Suppressor macrophage treated with lipopolysaccharide for 4 hours (primary cell): ENCODE measurements at places on chromosomes 13 and 19.

DNA sequence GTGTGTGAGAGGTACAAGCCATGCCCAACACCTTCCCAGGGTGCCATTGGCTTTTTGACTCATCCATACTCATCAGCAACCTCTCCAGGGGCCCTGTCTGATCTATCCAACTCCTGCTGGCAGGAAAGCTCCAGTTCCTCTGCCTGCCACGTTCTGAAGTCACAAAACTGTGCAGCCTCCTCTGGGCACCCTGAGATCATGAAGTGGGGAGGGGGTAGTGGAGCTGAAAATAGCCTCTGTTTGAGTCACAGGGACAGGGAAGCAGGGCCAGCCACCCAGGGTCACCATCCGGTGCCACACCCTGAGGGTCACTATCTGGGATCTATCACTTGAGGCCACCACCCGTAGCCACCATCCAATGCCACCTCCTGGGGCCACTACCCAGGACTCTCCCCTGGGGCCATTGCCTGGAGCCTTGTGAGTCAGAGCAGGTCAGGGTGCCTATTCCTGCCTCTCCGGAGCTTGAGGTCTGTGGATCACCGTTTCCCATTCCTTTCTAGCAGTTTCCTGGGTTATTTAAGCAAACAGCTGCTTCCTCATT lies 172.1 kb downstream of the NUFIP1 start:
- DNase-seq: no peak

GRCh38 chr19:52922841-52923777 lies at the start of gene ZNF888:
Gene ZNF888 (minus strand): TSS chr19:52923428. CDS start chr19:52917873, 5,555 bp downstream.
- DNase-seq: peak; percentile 94

- peak; percentile 56 for DNase-seq
These were observed 150.1 kb downstream of the SHISA2 start for GRCh38 chr13:25901460-25902376.

DNA sequence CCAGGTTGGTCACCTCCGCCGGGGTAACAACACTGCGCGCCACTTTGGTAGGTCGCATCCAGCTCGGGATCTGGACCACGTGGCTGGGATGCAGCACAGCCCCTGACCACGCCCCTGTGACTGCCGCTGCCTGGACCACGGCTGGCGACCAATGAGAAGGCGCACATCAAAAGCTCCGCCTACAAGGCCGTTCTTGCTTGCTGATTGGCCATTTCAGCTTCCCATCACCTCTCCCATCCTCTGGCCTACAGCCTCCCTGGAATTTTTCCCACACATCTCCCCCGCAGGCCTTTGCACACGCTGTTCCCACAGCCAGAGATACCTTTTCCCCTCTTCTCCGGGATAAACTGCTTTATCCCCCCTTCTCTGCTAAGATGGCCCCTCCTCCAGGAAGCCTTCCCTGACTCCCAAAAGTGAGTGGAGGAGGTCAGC lies 12.5 kb upstream of the MAP1S start:
- no peak for DNase-seq

- no peak for DNase-seq
These were observed 48.4 kb downstream of the CAB39L start for GRCh38 chr13:49395451-49395865.

DNA sequence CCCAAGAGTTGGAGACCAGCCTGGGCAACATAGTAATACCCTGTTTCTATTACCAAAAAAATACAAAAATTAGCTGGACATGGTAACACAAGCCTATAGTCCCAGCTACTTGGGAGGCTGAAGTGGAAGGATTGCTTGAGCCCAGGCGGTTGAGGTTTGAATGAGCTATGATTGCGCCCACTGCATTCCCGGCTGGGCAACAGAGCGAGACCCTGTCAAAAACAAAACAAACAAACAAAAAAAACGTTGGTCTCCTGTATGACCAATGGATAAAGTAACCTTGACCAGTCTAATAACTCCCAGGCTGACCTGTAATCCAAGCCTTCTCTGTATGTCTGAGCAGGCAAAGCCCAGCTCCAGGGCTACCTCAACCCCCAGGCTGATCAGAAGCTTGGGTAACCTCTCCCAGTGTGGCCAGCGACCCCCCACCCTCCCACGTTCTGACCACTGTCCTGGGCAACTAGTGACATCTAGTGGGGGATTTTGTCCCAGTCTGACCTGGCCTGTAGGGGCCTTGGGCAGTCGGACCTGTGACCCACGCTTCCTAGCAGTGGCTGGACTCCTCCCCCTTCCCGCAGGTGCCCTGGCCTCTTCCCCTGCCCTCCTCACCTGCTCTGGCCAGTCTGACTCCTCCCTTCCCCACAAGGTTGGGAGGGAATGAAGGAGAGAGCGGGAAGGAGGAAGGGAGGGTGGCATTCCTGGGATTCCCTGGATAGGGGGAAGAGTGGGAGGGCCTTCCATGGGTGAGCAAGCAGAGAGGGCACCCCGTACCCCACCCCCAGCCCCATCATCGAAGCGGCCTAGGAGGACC lies 1.0 kb upstream of the BCAM start:
- DNase-seq: peak; percentile 16

- no peak for DNase-seq
These were observed 1286.4 kb downstream of the PCDH9 start for GRCh38 chr13:65943708-65944107.

GRCh38 chr13:32538143-32538620 lies 413 bp downstream of the N4BP2L2 start:
- peak; percentile 93 for DNase-seq

- DNase-seq: no peak
These were observed 27.5 kb upstream of the MIR17HG start for GRCh38 chr13:91319996-91320395.

DNA sequence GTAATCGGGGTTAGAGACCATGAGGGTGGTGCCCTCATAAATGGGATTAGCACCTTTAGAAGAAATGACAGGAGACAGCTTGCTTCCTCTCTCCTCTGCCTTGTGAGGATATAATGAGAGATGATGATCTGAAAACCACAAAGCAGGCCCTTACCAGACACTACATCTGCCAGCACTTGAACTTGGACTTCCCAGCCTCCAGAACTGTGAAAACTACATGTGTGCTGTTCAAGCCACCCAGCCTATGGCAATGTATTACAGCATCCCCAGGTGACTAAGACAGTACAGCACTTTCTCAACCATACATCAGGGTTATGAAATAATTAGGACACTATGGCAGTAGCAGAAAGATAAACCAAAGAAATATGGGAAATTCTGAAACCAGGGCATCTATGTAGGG lies 7.4 kb downstream of the ZNF564 start:
- DNase-seq: peak; percentile 55

- DNase-seq: peak; percentile 70
These were observed 41.6 kb downstream of the TM9SF2 start for GRCh38 chr13:99542788-99543406.

- no peak for DNase-seq
These were observed 43.1 kb downstream of the NFIC start for GRCh38 chr19:3409346-3410064.

DNA sequence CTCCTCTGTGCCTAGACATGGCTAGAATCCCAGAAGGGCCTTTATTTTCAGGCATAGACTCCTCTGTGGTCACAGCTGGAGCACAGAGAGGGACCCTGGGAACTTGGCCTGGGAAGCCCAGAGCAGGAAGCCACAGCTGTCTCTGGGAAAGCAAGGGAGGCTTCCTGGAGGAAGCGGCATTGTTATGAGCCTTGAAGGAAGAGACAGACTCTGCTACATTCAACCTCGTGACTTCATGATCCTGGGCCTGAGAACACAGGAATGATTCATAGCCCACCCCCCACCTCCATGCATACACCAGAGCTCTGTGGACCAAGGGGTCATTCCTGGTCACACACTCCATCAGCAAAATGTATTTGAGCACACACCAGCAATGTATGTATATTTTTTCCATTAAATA lies 8.6 kb downstream of the RDH8 start:
- no peak for DNase-seq

GRCh38 chr13:43782686-43783085 lies 4.1 kb downstream of the ENOX1 start:
- no peak for DNase-seq

DNA sequence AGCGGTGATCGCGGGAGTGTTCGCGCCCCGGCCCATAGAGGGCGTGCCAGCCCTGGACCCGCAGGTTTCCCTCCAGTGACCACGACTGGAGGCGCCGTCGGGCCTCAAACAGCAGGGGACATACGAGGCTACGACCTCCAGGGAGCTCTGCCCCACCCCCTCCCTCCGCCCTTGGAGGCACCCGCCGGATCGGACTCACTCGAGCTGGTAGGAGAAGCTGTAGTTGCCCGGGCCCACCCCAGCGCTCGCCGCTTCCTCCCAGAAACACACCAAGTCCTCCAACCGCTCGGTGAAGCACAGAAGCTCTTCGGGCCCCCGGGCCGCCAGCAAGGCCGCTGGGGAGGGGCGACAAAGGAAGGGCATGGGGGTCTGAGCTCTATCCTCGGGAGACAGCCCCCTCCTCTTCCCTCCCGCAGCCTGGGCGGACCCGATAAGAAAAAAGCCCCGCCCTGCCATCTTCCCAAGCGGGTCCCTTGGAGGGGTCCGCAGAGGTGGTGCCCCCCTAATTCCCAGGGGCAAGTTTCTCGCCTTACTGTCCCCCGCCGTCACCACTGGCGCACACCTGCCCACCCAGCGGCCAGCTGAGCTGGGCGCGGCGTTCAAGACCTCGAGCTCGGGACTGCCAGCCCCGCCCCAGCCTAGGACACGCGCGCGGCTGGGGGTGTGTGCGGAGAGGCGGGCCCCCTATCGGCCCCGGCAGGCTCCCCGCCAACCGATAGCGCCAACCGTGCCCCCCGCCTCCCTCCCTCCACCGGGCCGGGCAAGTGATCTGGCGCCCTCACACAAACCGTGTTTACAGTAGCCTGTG lies 1.0 kb downstream of the EPOR start:
- DNase-seq: peak; percentile 68

- no peak for DNase-seq
These were observed 1.3 kb downstream of the ZNF180 start for GRCh38 chr19:44498988-44499387.

- DNase-seq: no peak
These were observed 55.2 kb upstream of the SERPINE3 start for GRCh38 chr13:51284339-51284738.

GRCh38 chr19:35673121-35673804 lies 6.9 kb downstream of the UPK1A start:
- DNase-seq: peak; percentile 52

GRCh38 chr19:38034492-38034860 lies 127.5 kb downstream of the SIPA1L3 start:
- peak; percentile 78 for DNase-seq

DNA sequence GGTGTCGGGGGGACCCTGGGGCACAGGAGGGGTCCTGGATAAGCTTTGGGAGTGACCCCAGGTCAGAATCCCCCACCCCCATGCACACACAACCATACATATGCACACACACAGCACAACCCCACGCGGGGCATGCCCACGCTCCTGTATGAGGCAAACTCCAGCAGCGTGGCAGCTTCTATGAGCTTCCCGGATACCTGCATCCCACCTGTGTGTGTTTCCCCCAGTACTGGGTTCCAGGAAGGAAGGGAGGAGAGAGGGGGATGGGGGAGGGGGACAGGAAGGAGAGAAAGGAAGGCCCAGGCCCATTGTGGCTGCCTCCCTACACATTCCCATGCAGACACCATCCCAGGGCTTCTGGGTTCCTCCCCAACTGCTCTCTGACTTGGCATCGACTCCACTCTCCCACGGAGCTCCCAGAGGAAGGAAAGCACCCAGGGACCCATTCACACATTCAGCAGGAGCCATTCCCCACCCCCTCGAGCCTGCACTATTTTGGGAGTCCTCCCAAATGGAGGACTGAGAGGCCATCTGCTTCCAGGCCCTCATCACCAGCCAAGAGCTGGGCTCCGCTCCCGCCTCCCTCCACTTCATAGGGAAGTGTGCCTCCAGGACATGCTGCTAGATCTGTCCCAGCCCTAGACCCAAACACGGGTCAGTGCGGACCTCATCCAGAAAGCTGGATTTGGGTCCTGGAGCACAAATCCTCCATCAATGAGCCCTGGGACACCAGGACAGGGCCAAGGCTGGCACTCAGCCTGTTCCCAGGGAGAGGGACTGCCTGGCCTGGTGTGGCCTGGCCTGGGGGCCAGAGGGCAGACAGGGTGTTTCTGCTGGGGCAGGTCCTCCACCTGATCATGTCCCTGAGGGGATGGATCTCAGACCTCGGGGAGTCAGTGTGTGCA lies 13.2 kb downstream of the PRR36 start:
- DNase-seq: no peak

GRCh38 chr13:98976941-98977340 lies 923 bp downstream of the DOCK9 start:
- no peak for DNase-seq

GRCh38 chr13:77861741-77862140 lies 56.9 kb downstream of the EDNRB start:
- DNase-seq: peak; percentile 50

DNA sequence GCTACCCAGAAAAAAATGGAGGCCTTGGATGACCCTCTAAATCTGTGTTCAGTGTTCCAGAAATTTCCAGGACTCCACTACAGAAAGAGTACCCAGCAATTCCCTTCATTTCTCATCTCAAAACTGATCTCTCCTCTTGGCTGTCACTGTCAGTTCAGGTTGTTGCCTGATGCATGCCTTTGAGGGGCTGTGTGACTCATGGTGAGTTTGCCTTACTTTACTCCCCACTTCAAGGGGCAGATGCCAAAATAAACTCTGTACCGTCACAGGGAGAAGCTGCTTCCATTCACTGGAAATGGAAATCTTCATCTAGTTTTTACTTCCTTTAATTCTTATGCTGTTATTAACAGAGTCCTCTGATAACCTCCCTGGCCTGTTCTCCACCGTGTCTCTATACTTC lies 1075.0 kb downstream of the DIAPH3 start:
- no peak for DNase-seq

GRCh38 chr19:43725468-43725867 lies 9.6 kb downstream of the IRGC start:
- peak; percentile 55 for DNase-seq

- DNase-seq: no peak
These were observed 1.1 kb downstream of the KCTD4 start for GRCh38 chr13:45199711-45200110.

DNA sequence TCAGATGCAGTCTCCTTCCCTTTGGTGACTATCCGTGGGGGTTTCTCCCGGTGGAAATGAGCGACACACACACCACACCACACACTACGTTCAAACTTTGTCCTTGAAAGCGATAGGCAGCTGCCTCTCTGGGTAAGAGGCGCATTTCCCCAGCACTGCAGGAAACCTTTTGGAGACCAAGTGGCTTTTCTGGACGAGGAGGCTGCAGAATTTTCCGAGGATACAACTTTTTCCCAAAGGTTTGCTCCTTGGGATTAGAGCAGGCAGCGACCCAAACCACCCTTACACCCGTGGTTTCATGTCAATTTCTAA lies 38.2 kb upstream of the FLT1 start:
- DNase-seq: no peak

DNA sequence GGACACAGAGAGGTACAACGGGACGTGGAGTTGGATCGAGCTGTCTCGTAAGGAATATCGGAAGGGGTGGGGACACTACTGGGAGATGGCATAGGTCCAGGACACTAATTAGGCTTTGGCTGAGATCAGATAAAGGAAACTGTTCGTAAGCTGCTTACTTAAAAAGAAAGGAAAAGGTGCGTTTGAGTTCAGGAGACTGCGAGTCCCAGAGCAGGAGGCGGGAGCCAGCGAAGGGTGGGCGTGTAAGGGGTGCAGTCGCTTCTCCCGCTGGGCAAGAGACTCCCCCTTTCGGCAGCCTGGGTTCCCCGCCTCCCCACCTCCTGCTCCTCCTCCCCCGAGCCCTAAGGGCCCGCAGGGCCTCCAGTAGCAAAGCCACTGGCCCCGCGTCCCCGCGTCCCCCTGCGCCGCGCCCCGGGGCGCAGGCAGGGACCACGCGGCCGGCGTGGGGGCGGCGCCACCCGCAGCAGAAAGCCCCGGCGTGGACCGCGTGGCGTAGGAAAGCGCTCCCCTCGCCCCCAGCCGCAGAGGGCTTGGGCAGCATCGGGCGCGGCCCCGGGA lies 547 bp downstream of the ABCC4 start:
- DNase-seq: peak; percentile 21

GRCh38 chr19:7349961-7350711 lies 1.4 kb downstream of the ARHGEF18 start:
- DNase-seq: no peak
